ENCODE measurements at places on chromosomes 11 and 22.

DNA sequence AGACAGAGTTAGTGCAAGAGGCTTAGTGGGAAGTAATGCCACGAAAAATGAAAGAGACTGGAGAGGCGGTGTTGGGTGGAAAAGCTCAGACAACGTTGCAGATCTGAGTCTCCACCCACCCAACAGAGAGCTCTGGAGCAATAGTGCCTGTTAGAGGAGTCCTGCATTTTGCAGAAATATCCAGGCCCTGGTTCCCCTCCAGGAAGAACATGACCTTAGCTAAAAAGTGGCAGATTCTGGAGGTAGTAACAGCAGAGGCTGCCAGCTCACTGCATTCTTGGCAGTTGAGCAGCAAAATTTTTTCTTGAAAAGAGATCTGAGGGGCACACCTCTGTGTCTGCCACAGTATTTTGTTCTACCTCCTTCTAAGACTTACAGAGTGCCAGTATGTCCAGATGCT is 27.7 kb upstream of the BIRC3 start:
- DNase-seq: no peak

GRCh38 chr22:33743756-33744155 is 176.5 kb downstream of the LARGE1 start:
- DNase-seq: no peak

- no peak for DNase-seq
Measured at GRCh38 chr22:37231406-37232139, 12.5 kb downstream of the RAC2 start.

- DNase-seq: no peak
Measured at GRCh38 chr22:27412866-27413445, 388.6 kb downstream of the MN1 start.

- DNase-seq: no peak
Measured at GRCh38 chr11:116993599-116993998, 104.6 kb downstream of the SIK3 start.

DNA sequence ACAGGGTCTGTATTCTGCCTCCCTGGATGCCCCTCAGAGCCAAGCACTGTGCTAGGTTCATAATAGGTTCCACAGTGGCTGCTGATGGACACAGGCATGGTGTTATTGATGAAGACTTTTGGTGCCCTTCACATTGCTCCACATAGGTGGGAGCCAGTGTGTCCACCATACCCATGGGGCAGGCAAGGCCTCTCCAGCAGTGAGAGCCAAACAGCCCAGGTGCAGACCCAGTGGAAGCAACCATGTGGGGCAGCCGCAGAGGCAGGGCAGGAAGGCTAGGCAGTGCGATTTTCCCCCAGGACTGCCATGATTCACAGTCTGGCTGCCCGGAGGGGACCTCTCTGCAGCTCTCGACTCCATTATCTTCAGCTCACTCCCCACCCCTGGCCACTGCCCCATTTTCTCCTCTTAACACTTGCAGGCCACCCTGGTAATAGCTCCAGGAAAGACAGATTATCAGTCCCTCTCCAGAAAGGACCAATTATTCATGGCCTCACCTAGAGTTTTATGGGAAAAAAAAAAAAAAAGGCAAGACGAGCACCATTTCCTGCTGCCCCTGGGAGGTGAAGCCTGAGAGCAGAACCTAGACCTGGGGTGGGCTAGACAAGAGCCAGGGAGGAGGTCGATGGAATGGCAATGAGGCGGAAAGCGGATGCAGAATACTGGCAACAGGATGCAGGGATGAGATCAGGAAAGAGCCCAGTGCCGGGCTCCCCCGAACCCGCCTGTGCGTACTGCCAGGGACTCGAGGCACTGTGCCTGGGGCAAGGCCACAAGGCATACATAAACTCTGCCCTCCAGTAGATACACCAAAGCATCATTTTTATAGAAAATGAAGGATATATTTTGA is 343.0 kb upstream of the NCAM1 start:
- DNase-seq: no peak

GRCh38 chr11:44999068-44999467 is 48.4 kb upstream of the TP53I11 start:
- DNase-seq: no peak

- DNase-seq: no peak
Measured at GRCh38 chr11:110473706-110474105, 44.0 kb downstream of the FDX1 start.

- DNase-seq: no peak
Measured at GRCh38 chr11:44005956-44006355, 41.8 kb upstream of the ACCSL start.

DNA sequence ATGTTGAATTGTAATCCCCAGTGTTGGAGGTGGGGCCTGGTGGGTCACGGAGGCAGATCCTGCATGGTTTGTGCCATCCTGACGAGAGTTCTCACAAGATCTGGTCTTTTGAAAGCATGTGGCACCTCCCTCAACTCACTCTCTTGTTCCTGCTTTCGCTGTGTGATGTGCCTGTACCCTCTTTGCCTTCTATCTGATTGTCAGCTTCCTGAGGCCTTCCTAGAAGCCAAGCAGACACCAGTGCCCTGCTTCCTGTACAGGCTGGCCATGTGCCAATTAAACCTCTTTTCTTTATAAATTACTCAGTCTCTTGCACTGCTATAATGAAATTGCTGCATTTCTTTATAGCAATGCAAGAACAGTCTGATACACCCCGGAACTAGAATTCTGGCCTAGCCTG is 13.1 kb downstream of the PTPN5 start:
- DNase-seq: no peak

GRCh38 chr11:69554849-69555248 is 73.4 kb downstream of the LINC01488 start:
- no peak for DNase-seq

- DNase-seq: no peak
Measured at GRCh38 chr11:132962041-132962440, 570.3 kb downstream of the OPCML start.

DNA sequence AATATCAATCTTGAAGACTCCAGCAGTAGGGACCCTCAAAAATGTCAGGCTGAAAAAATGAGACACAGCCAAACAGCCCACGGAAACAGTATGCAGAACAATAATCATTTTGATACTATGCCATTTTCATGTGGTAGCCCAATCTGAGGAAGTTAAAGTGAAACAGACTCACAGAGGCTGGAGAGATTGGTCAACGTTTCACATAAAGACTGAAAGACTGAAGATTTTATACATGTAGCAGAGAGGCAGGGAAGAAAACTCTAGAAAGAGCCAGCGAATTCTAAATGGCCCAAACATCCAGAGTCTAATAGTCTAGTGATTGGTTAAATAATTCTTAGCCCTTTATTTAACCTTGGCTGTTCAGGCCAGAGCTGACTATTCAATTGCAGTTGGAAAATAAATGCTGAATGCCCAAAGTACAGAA is 49.4 kb downstream of the MAML2 start:
- no peak for DNase-seq

DNA sequence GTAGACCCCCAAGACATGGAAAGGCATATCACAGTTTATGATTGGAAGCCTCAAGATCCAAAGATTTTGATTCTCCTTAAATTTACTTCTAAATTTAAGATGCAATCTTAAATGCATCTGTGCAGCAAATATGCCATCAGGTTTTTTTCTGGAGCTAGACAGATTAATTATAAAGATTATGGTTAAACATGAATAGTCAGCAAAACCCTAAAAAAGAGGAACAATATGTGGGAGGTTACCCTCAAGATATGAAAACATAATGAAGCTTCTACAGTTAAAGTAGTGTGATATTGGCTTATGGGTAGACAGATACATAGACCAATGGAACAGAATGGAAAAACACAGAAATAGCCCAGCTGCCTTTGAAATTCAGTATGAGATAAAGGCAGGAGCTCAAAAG is 31.7 kb downstream of the OR8B12 start:
- DNase-seq: no peak

- no peak for DNase-seq
Measured at GRCh38 chr11:117478926-117479325, 151.3 kb downstream of the CEP164 start.

Data from NCI-H1092 (cell line).